Fibroblast of lung (primary cell): ENCODE measurements at places on chromosomes 3 and 15.

GRCh38 chr3:171953301-171954022 lies 85.9 kb upstream of the FNDC3B start:
- no peak for DNase-seq

GRCh38 chr15:83215306-83215705 lies 7.7 kb upstream of the HDGFL3 start:
- DNase-seq, result no peak

DNA sequence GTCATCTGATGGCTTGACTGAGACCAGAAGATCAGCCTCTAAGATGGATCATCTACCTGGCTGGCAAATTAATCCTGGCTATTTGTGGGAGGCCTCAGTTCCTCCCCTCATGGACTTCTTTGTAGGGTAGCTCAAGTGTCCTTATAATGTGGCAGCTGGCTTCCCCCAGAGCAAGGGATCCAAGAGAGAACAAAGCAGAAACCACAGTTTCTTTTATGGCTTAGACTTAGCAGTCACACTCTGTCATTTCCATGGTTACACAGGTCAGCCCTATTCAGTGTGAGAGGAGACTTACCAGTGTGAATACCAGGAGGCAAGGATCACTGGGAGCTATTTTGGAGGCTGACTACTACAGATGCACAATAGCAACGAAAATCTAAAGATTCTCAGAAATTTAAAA lies 15.3 kb upstream of the ARL14 start:
- no peak for DNase-seq

GRCh38 chr3:67493808-67494207 lies 160.6 kb downstream of the SUCLG2 start:
- DNase-seq, result no peak
